Gastrocnemius medialis (tissue), 4 donors: ENCODE measurements at places on chromosomes 3 and 15. TPM values are rescaled to one million over a fixed set of nuclear protein-coding genes. Genes with fewer than 3 reads are reported as not detected.

DNA sequence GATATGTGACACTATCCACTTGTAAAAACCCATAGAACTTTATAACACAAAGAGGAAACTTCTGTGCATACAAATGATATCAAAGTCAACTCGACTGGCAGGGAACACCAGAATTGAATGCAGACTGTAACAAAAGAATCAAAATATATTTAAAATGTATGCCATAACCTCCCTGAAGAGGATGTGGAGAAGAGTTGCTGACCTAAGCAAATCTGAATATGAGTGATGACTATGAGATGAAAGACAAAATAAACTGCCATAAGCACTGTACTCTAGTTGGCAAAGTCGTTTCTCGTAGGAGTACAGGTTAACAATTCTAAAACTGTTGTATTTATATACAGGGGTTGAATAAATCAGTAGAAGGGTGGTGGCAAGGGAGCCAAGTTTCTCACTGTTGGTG, 482.1 kb downstream of the OCA2 start:
- no peak for DNase-seq
- H3K27ac ChIP-seq = no peak overlapping the region
- H3K36me3 ChIP-seq = no peaks in the 10 kb centered on the region
- no peaks in the 10 kb centered on the region for H3K4me1 ChIP-seq

- H3K4me1 ChIP-seq = peaks cover 27% of the 10 kb centered on the region
- no peaks in the 10 kb centered on the region for H3K36me3 ChIP-seq
- no peak for DNase-seq
- no peak overlapping the region for H3K4me3 ChIP-seq
Observed at GRCh38 chr15:88707771-88708654, 69.2 kb downstream of the ISG20 start.

DNA sequence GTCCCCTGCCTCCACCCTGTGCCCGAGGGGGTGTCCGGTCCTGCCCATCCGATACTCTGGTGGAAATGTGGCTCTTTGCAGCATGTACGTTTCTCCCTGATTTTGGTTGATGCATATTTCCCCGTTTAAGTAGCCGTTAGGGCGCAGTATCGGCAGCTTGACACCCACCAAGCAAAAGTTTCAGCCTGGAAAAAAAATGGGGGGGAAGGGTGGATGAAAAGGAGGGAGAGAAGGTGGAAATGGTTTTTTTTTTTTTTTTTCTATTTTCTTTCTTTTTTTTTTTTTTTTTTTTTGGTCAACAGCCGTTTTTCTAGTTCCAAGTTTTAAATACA, 1.3 kb downstream of the RAP2B start:
- peak overlapping the region; percentile 87 for H3K27ac ChIP-seq
- DNase-seq = no peak

DNA sequence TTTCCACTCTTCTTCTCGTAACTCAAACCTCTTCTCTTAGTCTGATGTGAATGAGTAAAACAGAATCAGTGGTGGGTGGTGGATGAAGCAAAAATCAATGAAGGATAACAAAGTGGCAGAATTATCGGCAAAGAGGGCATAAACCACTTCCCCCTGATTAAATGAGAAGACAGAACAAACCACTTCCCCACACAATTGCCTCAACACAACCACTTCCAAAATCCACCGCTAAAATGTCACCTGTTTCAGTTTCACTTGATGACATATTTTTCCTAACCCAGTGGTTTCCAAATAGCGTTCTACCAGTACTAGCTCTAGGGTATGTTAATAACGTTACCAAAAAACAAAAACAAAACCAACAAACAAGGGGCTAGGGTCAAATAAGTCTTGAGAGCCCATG, 478.7 kb upstream of the WNT5A start:
- H3K27me3 ChIP-seq = no peaks in the 10 kb centered on the region
- H3K36me3 ChIP-seq = no peaks in the 10 kb centered on the region

DNA sequence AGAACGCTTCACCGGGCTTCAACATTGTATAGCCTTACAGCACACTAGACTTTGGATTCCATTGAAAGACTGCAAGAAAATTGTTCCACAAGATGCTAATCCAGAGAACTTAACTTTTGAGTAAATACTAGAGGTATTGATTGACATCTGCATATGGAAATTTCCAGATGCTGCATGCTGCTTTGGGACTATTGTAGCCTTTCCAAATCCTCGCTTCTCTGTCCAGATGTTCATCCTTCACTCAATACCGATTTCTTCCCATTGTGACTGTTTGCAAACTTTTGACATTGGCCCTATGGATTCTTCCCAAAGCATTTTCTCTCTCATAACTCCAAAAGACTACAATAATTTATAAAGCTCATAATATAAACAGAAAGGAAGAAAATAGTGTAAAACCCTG, 41.4 kb downstream of the COL6A6 start:
- H3K36me3 ChIP-seq = no peaks in the 10 kb centered on the region
- H3K27me3 ChIP-seq = no peaks in the 10 kb centered on the region
- no peak overlapping the region for H3K4me3 ChIP-seq
- no peak for DNase-seq

GRCh38 chr15:38028869-38029268, 94.4 kb downstream of the TMCO5A start:
- no peak overlapping the region for H3K4me3 ChIP-seq
- no peak for DNase-seq
- H3K4me1 ChIP-seq = no peaks in the 10 kb centered on the region
- H3K27me3 ChIP-seq = no peaks in the 10 kb centered on the region
- no peaks in the 10 kb centered on the region for H3K36me3 ChIP-seq

DNA sequence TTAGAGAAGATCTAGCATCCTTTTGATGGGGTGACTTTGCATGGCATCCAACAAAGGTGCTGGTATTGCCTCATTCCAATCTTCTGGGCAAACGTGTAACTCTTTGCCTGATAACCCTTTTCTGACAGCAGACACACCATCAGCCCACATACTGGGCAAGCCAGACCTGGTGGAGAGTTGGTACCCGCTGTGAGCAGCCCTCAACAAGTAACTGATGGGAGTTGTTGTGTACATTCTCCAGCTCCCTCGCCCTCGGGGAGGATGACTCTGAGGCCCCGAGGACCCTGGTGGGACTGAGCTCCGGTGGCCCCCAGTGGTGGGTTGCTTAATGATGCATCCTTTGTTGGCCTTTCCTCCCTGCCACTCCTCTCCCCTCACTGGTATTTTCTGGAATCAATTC, 102.4 kb upstream of the SLC6A11 start:
- no peaks in the 10 kb centered on the region for H3K27me3 ChIP-seq
- no peak overlapping the region for H3K4me3 ChIP-seq
- H3K27ac ChIP-seq = no peak overlapping the region
- H3K4me1 ChIP-seq = no peaks in the 10 kb centered on the region
- H3K36me3 ChIP-seq = no peaks in the 10 kb centered on the region

DNA sequence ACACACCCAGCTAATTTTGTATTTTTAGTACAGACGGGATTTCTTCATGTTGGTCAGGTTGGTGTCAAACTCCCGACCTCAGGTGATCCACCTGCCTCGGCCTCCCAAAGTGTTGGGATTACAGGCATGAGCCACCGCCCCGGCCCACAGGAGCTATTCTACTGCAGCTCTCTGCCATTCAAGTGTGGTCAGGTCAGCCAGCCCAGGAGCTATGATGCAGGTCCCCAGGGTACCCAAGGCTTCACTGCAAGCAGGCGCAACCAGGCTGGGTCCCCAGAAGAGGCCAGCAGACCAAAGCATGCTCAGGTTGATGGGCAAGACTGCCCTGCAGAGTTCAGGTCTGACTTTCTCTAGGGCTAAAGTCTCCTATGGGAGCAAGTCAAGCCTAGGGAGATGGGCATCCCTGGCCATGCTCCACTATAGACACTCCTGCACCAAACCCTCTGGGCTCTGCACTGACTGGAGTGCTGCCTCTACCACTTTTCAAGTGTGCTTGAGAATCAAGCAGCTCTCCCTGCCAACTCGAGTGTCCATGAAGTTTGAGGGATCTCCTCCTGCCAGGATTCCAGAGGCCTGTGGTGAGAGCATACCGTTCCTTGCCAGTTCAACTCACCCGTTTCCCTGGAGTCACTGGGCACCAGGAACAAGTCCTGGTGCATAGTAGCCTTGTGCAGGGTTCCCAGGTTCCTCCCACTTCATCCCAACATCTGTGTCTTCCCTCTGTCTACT, 30.9 kb downstream of the MYO9A start:
- H3K27me3 ChIP-seq = no peaks in the 10 kb centered on the region
- H3K36me3 ChIP-seq = no peaks in the 10 kb centered on the region
- no peak overlapping the region for H3K4me3 ChIP-seq
- no peak for DNase-seq
- H3K27ac ChIP-seq = no peak overlapping the region

- H3K4me3 ChIP-seq = no peak overlapping the region
- no peaks in the 10 kb centered on the region for H3K36me3 ChIP-seq
- H3K27ac ChIP-seq = no peak overlapping the region
Observed at GRCh38 chr3:51271172-51271571, 113.9 kb upstream of the MANF start.

GRCh38 chr3:37770336-37770735, 91.3 kb upstream of the CTDSPL start:
- no peak overlapping the region for H3K4me3 ChIP-seq
- H3K4me1 ChIP-seq = peaks cover 30% of the 10 kb centered on the region

Gene SAMD7
- total RNA-seq = not detected

Gene THBS1
- 65.4 TPM for total RNA-seq

Gene CLDN18
- not detected for total RNA-seq

Gene CSPG5
- total RNA-seq = 0.39 TPM

Gene PSTPIP1
- total RNA-seq = 5.2 TPM

Gene ACAN
- 0.04 TPM for total RNA-seq

Gene DNAH12
- total RNA-seq = not detected
